Fibroblast of skin of abdomen (primary cell): ENCODE measurements at places on chromosomes 16 and 17.

DNA sequence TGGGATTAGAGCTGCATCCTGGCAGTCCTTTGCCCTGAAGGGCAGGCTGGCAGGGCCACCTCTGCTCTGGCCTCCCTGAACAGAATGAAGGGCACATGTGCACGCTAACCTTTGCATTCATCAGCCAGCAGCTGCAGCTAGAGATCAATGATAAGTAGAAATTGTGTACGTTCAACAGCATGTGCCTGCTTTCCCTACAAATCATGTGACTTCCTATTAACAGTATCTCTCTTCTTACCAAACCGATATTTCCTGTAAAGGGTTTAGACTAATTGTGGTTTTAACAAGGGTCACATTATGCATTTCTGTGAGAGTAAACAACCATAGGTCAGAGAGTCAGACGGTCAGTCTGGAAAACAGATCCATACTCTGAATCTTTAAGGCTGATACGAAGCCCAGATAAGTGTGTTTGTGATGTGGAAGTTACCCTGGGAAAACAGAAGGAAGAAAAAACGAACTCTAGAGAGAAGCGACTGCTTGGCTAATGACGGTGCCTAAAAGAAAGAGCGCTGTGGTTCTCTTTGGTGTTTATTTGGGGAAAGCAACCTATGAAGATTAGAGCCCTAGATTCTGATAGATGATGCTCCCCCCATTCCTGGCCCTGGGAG, 219.4 kb downstream of the MAF start:
- DNase-seq: no peak

DNA sequence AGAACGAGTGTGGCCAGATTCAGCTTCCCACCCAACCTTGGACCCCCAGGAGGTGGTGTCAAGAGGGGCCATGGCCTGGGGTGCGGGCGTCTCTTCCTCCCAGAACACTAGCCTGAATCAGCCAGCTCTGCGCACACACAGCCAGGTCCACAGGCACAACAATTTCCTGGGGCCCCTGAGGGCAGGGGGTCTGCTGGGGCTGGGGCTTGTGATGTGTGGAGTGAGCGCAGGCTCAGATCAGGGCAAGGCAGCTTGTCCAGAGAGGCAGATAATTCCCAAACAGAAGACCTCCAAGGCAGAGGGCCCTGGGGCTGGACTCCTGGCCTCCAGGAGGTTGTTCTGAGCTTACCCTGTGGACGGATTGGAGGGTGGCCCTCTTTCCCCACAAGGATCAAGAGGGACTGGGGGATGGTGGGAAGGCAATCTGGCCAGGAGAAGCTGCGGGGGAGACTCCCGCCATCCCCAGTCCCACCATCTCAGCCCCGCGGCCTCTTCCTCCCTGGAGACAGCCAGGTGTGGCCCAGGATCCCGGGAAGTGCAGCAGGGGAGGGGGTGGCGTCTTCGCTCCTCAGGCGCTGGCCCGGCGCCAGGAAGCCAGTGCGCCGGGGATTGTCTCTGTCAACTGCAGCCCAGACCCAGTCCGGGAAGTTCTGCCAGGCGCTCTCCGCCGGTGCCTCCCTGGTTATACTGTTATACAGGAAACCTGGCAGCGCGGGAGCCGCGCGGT, 52.0 kb upstream of the AMZ2 start:
- no peak for DNase-seq

GRCh38 chr17:34584805-34585416, 5.5 kb downstream of the TMEM132E start:
- peak; percentile 12 for DNase-seq

DNA sequence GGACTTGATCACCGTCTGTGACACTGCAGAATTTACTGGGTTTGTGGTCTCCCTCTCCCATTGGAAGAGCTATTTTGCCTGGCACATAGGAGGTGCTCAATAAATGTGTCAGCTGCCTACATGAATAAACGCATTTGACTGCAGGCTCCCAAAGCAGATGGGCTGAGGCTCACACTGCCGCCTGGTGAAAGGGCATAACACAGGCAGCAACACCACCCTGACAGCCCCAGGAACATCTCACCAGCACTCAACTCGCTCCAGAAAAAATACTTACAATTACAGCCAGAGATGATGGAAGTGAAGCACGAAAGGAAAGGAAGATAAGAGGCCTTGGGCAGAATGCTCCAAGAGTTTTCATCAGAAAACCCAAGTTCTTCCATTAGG, 73.9 kb downstream of the RPH3AL start:
- DNase-seq: no peak

GRCh38 chr16:79651363-79651762, 50.8 kb upstream of the MAF start:
- peak; percentile 47 for DNase-seq

DNA sequence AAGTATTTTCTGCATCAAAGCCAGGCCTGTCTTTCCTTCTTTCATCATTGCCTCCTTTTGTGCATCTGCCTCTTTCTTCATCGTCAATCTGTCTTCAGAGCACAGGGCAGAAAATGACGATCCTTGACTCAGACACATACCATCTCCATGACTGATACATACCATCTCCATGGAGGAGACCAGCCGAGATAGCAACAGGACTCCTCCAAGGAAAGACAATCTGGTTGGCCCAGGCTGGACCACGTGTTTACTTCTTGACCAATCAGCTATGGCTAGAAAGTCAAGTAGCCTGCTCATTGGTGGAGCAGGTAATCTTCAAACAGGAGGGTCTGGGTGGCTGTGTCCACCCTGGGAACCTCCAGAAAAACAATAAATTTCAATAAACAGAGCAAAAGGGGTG, 164.6 kb downstream of the CPPED1 start:
- DNase-seq: peak; percentile 50
